ENCODE measurements at places on chromosomes 12 and 14.

GRCh38 chr12:93127107-93127560 is 198.0 kb upstream of the EEA1 start:
- no peak for DNase-seq

GRCh38 chr14:52650774-52651173 is 44.6 kb downstream of the ERO1A start:
- DNase-seq = no peak

DNA sequence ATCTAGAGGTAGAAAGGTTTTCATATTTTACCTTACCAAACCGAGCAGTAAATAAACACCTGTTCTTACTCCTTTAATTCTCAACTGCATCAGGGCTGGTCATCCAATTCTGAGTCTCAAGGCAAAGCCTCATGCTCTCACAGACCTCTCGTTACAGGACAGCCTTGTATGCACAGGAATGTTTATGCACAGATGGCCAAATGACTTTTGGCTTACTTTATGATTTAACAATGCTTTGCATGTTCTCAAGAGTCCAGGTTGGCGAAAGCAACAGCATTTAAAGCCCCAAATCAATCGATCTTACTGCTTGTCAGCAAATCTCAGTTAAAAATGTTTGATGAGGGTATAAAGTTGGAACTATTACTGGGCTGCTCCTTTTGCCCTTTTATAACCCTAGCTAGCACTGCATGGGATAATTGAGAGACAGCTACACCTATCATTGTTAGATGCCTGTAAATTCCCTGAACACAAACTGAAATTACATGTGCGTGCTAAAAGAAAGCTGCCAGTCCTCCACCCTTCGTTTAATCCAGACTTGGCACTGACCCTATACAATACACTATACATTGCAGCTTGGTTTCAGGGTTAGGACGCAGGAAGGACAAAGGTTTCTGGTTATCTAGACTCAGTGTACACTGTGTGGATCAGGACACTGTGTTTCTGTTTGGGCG is 63.6 kb downstream of the TMCC3 start:
- no peak for DNase-seq

DNA sequence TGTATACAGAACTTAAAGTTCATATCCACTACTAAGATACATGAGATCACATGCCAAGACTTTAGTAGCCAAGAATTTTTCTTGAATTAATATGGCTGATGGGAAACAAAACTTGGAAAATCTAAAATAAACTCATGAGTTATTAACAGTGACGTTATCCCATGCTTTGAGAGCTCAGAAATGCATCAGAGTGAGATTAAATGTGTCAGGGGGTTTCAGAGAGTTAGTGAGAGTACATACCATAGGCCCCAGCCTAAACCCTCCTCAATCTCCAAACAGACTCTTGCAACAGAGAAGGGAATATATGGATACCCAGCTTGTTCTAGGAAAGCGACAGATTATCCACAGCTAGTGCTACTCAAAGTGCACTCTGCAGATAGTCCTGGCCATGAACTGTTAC is 19.3 kb downstream of the SLC35F4 start:
- no peak for DNase-seq

- no peak for DNase-seq
Observed at GRCh38 chr12:63396135-63396534, 245.1 kb upstream of the AVPR1A start.

- DNase-seq = no peak
Observed at GRCh38 chr12:34398706-34399630, 376.7 kb downstream of the ALG10 start.
